ENCODE measurements at places on chromosomes 1 and 21.
A peak's percentile ranks its signal among the peaks of the same experiment; 100 is the strongest.

GRCh38 chr1:6111991-6112689, 66.5 kb downstream of the KCNAB2 start:
- DNase-seq = no peak

- no peak for DNase-seq
Measured at GRCh38 chr1:14976256-14976655, 177.3 kb upstream of the TMEM51 start.

DNA sequence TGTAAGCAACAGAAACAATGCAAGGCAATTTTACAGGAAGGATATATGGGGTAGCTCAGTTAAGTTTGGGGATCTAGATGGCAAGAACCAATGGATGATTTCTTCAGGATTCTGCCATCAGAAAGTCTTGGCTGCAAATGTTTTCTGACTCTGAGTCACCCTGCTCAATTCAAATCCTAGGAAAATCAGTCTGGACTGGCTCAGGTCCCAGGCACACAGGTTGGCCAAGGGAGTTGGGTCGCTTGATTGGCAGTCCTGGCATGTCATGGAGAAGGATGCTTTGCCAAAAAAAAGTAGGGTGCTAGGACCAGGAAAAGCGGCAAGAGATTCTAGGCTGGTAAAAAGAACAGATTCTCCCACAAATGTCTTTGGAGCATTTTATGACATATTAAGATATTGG, 28.9 kb upstream of the S1PR1 start:
- no peak for DNase-seq

DNA sequence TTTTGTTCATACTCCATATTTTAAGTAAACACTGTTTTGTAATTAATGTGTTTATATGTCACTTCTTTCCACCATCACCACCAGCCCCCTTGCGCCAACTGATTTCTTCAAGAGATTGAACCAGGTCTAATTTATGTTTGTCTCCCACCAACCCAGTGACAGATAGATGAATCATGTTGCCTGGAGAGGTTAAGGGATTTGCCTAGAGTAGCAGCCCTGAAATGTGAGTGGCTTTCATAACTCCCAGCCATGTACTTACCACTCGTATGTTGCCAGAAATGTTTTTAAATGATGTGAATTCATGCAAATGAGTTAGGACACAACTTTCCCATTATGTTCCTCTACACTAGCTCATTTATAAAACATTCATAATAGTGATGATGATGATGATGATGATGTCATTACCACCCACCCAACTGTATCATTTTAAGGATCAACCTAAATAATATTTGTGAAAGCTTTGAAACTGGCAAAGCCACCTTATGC, 86.9 kb downstream of the LRRC8D start:
- no peak for DNase-seq

GRCh38 chr1:58885998-58886397, 102.2 kb upstream of the JUN start:
- DNase-seq = no peak

- no peak for DNase-seq
Measured at GRCh38 chr1:226994586-226995364, 54.7 kb downstream of the COQ8A start.

- peak; percentile 80 for DNase-seq
Measured at GRCh38 chr1:53087332-53088285, 25.6 kb downstream of the PODN start.

DNA sequence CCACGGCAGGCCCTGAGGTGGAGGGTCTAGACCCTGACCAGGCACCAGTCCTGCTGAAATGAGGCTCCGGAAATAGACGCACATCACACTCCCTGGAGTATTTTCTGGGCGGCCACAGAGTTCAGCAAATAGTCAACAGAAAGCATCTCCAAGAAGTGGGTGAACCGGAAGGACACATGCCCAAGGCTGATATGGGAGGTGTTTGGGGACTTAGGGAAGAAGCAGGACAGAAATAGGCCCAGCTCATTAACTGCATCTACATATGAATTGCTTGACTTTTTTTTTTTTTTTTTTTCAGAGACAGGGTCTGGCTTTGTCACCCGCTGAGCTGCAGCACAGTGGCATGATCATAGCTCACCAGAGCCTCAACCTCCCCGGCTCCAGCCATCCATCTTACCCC, 36.5 kb upstream of the GPR157 start:
- no peak for DNase-seq

GRCh38 chr1:222653178-222653827, 35.4 kb downstream of the MIA3 start:
- no peak for DNase-seq

DNA sequence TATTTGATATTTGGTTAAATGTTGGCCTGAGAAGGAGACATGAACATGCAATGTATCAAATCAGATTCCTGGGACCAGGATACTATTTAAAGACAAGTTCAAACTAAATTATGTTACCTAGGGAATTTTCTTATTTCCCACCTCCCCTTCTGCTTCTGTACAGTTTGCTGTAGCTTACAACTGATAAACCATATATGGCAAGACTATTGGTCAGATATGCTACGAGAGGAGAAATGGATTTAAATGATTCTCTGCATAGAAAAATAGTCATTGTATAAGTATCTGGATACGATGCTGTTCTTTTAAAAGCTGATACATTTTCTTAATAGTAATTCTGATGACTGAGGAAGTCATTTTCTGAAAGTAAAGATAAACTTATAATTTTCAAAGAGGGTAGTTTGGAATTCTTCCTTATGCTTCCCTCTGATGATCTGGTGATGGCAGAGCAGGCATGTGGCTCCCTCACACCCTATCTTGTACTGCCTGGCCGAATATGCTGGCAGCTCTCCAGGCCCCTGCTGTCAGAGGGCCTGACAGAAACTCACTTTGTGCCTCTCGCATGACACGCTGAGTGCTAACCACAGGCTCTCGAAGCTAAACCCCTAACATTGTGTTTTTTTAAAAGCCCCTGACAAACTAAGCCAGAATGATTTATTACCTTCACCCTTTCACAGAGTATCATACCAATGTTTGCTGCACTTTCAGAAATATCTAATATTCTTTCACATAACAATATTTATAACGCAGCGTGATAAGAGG, 19.4 kb downstream of the RRP15 start:
- DNase-seq = peak; percentile 56

DNA sequence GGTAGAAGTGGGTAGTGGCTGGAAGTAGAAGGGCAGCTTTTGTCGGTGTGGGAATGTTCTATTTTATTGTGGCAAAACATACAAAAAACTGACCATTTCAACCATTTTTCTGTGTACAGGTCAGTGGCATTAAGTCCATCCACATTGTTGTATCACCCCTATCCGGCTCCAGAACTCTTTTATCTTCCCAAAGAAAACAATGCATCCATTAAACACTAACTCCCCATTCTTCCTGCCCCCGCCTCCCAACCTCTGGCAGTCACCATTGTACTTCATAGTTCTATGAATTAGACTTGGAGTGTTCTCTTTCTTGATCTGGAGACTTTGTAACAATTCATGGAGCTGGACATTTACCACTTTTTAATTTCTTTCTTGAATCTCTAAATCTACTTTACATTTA, 55.7 kb downstream of the DEGS1 start:
- no peak for DNase-seq

- DNase-seq = no peak
Measured at GRCh38 chr1:118504221-118504644, 319.2 kb upstream of the SPAG17 start.

GRCh38 chr21:34857122-34857713, 188.4 kb downstream of the CLIC6 start:
- no peak for DNase-seq

DNA sequence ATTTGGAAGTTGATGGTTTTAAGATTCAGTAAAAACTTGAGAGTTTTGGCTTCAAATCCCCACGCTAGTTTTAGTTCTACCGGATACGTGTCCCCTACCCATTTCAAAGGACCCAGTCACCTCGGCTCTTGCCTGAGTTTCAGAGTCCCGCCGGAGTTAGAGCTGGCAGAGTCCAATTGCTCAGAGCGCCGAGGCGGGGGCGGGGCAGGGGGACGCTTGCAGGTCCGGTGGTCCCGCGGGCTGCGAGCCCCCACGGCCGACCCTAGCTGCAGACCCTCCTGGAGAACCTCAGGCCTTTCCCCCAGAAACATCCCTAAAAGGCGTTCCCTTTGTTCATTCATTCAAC, 765 bp upstream of the VPS45 start:
- peak; percentile 88 for DNase-seq

GRCh38 chr1:78540048-78540447, 49.3 kb downstream of the PTGFR start:
- no peak for DNase-seq

GRCh38 chr1:176638713-176639526, 175.9 kb downstream of the PAPPA2 start:
- no peak for DNase-seq

- no peak for DNase-seq
Measured at GRCh38 chr1:200982071-200982945, 41.2 kb downstream of the KIF21B start.

GRCh38 chr1:182391028-182391361, 595 bp downstream of the GLUL start:
- no peak for DNase-seq

DNA sequence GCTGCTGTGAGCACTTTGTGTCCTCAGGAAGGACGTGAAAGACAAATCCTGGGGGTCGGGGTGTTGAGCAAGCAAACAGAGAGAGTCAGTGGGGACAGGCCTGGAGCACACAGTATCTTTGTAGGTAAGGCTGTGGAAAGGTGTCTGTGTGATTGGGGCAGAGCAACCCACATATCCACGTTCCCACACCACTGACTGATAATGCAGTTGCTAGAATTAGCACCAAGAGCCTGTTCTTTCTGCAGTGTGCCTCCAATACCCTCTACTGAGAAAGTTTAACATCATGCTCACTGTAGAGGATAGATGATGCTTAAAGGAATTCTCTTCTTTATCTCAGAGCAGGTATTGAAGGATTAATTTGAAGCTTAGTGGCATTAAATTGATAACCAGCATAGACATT, 161.1 kb downstream of the PIK3R3 start:
- no peak for DNase-seq

DNA sequence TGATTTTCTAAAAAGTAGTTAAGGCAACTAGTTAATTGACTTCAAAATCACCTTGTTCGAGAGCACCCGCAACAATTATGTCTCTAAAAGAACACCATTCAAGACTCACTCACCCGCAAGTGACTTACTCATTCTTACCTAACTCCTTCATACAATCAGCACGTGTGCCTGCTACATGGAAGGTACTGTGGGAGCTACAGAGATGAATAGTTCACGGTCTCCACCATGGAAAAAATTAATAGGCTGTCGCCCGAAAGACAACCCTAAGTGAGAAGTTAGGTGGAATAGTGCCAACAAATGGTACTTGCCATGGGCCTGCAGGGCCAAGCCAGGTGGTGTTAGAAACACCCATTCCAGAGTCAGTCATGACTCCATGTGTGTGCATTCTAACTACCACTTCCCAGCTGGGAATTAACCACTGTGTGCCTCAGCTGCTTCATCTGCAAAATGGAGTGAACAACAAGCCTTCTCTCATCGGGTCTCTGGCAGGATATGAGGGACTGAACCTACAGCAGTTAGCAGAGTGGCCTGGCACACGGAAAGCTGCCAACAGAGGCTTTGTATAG, 7.1 kb downstream of the SSBP3 start:
- no peak for DNase-seq

DNA sequence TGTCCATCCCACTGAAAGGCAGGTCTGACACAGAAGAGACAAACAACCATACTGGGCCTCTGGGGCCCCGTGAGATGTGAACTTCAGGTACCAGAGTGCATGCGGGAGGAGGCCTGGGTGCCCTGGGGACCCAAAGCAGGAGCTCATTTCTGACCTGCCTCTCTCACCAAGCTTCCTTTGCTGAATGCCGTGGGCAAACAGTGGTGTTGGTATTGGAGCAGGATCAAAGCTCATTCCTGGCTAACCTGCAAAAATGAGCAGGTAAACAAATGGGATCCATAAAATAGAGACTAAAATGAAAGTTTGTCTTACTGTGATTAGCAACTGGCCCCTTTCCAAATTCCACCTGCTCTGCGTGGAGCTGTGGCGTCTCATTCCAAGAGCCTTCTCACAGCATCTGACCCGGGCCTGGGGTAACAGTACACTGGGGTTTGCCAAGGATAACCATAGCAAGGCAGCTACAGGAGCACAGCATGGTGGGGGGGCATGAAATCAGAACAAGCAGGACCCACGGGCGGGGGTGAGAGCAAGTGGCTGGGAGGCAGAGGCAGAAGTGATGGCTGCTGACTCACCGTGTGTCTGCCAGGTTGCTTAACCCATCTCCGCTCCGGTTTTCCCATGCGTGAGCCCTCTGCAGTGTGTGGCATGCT, 103.6 kb downstream of the KIF26B start:
- DNase-seq = no peak

- DNase-seq = no peak
Measured at GRCh38 chr1:203676455-203676854, 49.8 kb downstream of the ATP2B4 start.

- no peak for DNase-seq
Measured at GRCh38 chr1:70314706-70315304, 39.7 kb downstream of the ANKRD13C start.

GRCh38 chr1:52239708-52240001, 97.8 kb downstream of the ZFYVE9 start:
- no peak for DNase-seq

Data from islet precursor cell (in vitro differentiated cells).